ENCODE measurements at places on chromosomes 4 and X.

DNA sequence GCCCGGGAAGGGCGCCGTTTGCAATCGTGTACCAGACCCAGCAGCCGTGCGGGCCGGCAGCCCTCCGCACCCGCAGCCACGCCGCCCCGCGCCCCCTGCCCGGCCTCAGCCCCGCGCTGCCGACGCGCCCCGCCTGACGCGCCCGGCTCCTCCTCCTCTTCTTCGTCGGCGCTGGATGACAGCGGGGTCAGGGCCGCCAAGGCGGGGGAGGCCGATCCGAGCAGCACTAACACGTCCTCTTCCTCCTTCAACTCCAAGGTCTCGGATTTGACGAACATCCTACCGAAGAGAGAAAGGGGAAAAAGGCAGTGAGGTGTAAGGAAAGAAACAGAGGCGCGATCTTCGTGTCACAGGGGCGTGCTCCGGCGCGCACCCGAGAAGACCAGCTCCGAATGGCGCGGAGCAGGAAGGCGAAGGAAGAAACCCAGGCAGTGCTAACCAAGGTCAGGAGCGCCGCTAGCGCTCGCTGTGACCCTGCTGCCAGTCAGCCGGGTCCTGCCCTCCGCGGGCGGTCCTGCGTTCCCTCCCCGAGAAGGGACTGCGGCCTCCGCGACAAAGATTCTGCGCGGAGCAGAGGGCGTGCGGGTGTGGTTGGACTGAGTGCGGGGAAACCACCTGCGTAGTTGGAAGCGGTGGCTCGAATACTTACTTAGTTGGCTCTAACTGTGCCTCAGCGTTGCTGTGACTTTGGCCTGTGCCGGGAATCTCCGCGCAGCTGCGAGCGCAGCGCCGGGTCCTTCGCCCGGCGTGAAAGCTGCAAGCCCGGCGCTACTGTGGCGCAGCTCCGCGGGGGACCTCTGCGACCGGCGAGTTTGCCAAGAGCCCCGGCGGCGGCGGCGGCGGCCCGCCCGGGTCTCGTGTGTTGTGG lies 548 bp downstream of the NEUROG2 start:
- H3K27ac ChIP-seq, result no peak overlapping the region
- H3K27me3 ChIP-seq, result peaks cover 93% of the 10 kb centered on the region
- H3K4me1 ChIP-seq, result peaks cover 14% of the 10 kb centered on the region
- DNase-seq, result peak; percentile 17
- no peaks in the 10 kb centered on the region for H3K36me3 ChIP-seq

- H3K36me3 ChIP-seq, result no peaks in the 10 kb centered on the region
- H3K4me3 ChIP-seq, result peak overlapping the region; percentile 89
- peak overlapping the region; percentile 63 for H3K27ac ChIP-seq
- no peaks in the 10 kb centered on the region for H3K4me1 ChIP-seq
Measured at GRCh38 chrX:15790769-15791290, 546 bp downstream of the ZRSR2 start.

- H3K4me1 ChIP-seq, result no peaks in the 10 kb centered on the region
- H3K36me3 ChIP-seq, result peaks cover under 1% of the 10 kb centered on the region
- H3K27me3 ChIP-seq, result no peaks in the 10 kb centered on the region
- H3K4me3 ChIP-seq, result no peak overlapping the region
- H3K27ac ChIP-seq, result no peak overlapping the region
Measured at GRCh38 chr4:15498356-15498755, 28.7 kb downstream of the CC2D2A start.

- H3K27me3 ChIP-seq, result no peaks in the 10 kb centered on the region
- H3K4me3 ChIP-seq, result no peak overlapping the region
- no peak overlapping the region for H3K27ac ChIP-seq
- no peaks in the 10 kb centered on the region for H3K36me3 ChIP-seq
Measured at GRCh38 chrX:66035667-66036066, 4.2 kb downstream of the VSIG4 start.

GRCh38 chr4:1419708-1420107 lies 13.5 kb upstream of the NKX1-1 start:
- H3K4me3 ChIP-seq, result no peak overlapping the region
- no peaks in the 10 kb centered on the region for H3K4me1 ChIP-seq
- no peaks in the 10 kb centered on the region for H3K36me3 ChIP-seq

DNA sequence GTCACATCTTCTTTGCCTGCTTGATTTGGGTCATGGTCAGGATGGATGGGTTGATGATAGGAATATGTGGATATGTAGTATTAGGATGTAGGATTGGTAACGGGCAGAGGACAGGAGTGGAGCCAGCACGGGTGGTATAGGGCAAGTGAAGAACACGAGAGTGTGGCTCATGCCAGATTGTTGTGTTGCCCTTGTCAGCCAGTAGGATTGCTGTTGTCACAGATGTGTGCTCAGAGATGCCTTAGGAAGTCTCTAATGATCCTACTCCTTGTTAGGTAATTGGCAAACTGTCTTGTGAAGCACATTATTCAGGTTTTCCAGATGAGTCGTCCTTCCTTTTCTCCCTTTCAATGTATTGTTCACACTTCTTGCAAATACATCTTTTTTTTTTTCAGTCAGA lies 5.5 kb downstream of the ATP10D start:
- DNase-seq, result peak; percentile 31
- H3K27ac ChIP-seq, result no peak overlapping the region
- H3K36me3 ChIP-seq, result peaks cover 3% of the 10 kb centered on the region

GRCh38 chr4:53545273-53545672 lies 46.0 kb downstream of the LNX1 start:
- H3K4me3 ChIP-seq, result no peak overlapping the region
- DNase-seq, result no peak
- no peak overlapping the region for H3K27ac ChIP-seq
- H3K27me3 ChIP-seq, result no peaks in the 10 kb centered on the region
- no peaks in the 10 kb centered on the region for H3K36me3 ChIP-seq

Data from astrocyte (in vitro differentiated cells and primary cell).